Activated naive CD4-positive, alpha-beta T cell treated with Interleukin-2 at 50 U/mL for 16 hours (primary cell): ENCODE measurements at places on chromosomes 16 and 17.
A peak's percentile ranks its signal among the peaks of the same experiment; 100 is the strongest.

DNA sequence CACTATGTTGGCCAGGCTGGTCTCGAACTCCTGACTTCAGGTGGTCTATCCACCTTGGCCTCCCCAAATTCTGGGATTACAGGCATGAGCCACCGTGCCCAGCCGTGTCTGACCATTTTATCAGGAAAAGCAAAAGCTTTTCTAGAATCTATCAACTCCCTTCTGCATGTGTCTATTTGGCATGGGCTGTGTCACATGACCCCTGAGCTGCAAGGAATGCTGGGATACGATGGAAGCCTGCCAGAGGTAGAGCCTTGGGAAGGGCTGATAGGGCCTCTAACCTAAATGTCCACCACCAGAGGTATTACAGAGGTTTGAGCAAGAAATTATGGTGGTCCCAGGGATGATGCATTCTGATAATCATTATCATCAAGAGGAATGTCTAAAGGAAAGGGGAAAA is 616.2 kb downstream of the WWOX start:
- DNase-seq: no peak

DNA sequence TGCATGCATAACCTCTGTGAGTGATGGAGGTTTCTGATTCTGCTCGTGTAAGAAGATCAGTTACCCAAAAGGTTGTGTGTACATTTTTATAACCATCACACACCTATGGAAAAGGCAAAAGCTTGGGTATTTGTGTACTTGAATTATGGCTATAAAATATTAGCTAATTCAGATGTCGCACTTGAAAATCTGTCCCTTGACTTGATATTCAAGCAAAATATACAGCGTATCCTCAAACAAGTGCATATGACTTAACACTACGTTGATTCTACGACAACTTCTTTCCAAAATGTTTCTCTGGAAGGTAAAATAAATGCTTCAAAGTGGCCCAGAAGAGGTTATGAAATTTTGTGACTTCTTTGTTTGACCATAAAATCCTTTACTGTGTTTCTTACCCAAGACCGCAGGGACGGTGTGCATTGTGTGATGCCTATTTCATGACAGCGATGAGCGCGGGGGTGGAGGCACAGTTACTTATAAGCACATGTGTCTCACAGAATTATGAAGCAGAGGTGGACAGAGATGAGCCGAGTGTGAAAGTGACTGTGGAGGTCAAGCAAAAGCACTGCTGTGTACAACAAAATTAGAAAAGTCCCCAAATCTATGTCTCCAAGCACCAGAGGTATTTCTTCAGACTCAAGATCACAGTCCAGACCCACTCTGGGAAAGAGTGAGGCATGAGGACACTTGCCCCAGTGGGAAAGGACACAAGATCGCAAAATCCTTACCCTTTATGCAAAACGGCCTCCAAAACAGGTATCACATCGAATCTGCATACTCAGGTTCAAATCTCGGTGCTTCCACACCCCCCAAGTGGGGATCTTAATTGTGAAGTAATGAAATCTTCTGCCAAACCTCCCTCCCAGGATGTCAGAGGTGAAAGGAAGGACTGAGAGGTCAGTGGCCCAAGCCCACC is 4.1 kb upstream of the HOXB9 start:
- DNase-seq: no peak

DNA sequence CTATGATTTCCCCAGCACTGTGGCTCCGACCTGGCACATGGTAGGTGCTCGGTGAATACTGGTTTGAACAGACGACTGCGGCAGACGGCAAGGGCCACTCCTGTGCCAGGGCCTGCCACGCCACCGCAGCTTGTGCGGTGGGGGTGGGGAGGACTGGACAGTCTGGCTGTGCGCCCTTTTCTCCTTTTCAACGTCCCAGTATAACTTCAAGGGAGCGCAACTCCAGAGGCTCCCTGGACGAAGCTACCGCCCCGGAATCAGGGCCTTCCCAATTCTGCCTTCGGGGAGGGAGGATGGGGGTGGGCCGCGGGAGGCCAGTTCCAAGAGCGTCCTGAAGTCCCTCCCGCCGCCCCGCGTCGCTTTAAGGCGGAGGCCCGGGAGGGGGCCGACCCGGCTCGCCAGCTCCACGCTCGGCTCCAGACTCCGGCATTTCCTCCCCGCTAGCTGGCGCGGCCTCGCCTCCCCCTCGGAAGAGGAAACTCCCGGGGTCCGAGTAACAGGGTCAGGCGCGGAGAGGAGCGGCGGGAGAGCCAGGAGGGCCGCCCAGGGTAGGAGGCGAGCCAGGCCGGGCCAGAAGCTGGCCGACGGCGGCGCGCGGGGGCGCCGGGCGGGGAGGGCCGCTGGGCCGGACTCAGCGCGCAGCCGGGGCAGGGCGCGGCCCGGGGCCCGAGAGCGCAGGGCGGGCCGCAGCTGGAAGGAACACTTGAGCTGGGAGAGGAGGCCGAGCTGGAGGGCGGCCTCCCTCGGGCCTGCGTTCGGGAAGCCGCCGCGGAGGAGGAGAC is at the start of gene ITPRIPL2:
TSS of gene ITPRIPL2 (plus strand) at position 388 of the 782 bp plus-strand sequence. CDS start 498 bp downstream, outside the sequence.
- peak; percentile 21 for DNase-seq

DNA sequence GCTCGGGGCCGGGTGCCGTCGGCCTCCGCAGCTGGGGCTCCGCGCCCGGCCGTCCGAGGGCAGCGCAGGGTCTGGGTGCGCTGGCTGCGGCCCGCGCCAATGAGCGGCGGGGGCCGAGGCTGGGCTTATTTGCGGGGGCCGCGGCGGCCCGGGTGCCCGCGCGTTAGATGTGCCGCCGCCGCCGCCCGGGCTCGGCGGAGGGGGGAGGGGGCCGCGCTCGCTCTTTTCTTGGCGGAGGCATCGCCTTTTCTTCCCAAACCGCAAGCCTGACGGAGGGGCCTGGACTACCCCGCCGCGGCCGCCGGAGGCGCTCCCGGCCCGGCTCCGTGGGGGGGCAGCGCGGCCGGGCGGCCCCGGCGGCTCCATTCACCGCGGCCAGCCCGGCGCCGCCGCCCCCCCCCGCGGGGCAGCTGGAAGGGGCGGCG is at the start of gene NOTUM:
TSS of gene NOTUM (minus strand) at position 101 of the 425 bp plus-strand sequence. CDS start 278 bp downstream, outside the sequence.
- DNase-seq: no peak

GRCh38 chr17:27546624-27547300 is 84.2 kb upstream of the LGALS9 start:
- no peak for DNase-seq

- DNase-seq: no peak
Measured at GRCh38 chr17:40112718-40113109, 9.1 kb upstream of the MSL1 start.

GRCh38 chr17:78862073-78863023 is 21.7 kb upstream of the USP36 start:
- no peak for DNase-seq

- no peak for DNase-seq
Measured at GRCh38 chr17:20783091-20783490, 203.6 kb downstream of the CDRT15L2 start.

- no peak for DNase-seq
Measured at GRCh38 chr16:25013751-25014499, 1.2 kb downstream of the ARHGAP17 start.

GRCh38 chr16:31077592-31078396 is 3.6 kb downstream of the ZNF646 start:
- DNase-seq: no peak

DNA sequence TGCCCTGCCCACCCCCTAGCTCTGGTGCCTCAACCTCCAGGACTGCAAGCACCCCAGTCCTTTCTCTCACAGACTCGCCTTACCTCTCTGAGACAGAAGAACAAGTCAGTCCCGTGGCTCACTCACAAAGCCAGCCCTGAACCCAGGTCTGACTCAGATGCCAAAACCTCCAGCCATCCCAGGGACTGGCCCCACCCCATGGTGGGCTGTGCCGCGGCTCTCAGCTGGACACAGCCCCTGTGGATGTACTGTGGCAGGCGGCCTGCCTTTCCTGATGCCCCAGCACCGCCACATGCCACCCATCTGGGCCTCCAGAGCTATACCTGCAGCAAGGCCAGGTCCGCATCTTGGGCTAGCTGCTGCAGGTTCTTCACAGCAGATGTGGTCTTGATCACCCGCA is 19.8 kb downstream of the MPG start:
- no peak for DNase-seq

DNA sequence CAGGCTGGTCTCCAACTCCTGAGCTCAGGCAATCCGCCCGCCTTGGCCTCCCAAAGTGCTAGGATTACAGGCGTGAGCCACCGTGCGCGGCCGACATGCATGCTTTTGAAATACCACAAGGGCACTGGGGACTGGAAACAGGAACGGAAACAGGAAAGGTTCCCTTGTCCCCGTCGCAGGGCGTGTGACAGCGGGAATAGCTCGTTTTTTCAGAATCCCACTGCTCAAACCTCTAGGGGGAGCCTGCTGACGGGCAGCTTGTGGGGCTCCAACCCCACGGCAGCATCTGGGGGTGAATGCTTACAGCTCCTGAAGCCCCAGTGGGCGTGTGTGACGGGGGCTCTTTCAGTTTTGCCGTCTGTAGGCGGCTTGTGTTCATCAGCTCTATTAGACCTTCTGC is 18.8 kb upstream of the ASGR2 start:
- DNase-seq: peak; percentile 57
